ENCODE measurements at places on chromosomes 5 and 9.

- no peak for DNase-seq
Observed at GRCh38 chr9:18499980-18500379, 26.0 kb downstream of the ADAMTSL1 start.

DNA sequence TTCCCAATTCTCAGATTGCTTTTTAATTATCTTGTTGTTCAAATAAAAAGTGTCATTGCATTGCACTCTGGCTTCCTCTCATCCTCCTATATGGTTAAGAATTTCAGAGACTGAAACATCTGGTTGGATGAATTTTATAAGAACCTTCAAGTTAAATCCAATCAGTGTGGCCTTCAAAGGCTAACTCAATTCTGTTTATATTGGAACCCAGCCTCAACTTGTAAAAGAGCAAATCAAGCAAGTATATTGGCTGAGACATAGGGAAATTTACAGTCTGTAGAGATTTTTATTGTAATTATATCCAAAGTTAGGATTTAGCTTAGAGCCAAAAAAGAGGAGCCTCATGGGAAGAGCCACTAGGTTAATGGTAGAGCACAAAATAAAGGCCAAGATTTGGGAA is 159.9 kb upstream of the FER start:
- DNase-seq: no peak

DNA sequence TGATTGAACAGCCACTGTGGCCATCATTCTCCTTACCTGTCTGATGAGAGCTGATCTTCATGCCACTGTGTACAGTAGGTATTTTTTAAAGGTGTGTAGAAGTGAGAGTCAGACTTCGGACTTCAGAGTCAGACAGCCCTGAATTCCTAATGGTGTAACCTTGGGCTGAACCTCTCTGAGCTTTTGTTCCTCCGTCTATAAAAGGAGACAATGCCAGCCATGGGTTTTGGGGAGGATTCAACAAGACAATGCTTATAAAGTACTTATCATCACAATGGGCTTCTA is 18.7 kb downstream of the GSN start:
- DNase-seq: no peak

DNA sequence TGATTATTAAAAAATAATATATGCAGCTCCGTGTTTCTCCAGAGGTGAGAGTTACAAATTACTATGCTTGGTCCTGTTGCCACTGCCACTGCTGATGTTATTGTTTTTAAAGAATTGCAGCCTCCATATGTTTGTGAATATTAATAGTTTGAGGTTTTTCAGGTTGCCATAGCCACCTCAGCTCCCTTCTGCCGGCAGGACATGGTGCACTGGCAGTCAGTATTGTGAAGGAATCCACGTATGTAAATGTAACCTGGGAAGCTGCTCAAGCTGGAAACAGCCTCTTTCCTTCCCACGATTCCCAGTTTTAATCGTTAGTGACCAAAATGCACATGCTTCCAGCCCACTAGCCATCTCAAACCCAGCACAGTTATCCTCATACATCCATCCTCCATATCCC is 184.4 kb upstream of the CCNG1 start:
- DNase-seq: no peak

All from NCI-H146 (cell line).